GM19239 (cell line): ENCODE measurements at places on chromosomes 16 and 17.

DNA sequence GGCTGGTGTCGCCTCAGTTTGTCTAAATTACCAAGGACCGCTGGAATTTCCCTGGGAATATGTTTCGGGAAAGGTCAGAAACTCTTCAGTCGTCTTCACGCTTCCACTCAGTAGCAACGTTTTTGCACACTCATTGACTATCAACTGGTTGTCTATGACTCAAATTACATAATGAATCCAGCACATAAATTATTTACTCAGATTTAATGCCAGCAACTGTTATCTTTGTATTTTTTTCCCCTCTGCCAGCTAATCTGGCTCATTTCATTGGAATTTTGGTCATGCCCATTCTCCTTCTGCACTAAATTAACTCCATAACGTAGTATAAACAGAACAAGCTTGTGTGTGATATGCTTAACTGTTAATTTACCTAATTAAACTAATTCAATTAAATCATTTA is 372.7 kb upstream of the ZFHX3 start:
- no peak for DNase-seq

GRCh38 chr16:72927199-72928089 is 120.5 kb downstream of the ZFHX3 start:
- no peak for DNase-seq

DNA sequence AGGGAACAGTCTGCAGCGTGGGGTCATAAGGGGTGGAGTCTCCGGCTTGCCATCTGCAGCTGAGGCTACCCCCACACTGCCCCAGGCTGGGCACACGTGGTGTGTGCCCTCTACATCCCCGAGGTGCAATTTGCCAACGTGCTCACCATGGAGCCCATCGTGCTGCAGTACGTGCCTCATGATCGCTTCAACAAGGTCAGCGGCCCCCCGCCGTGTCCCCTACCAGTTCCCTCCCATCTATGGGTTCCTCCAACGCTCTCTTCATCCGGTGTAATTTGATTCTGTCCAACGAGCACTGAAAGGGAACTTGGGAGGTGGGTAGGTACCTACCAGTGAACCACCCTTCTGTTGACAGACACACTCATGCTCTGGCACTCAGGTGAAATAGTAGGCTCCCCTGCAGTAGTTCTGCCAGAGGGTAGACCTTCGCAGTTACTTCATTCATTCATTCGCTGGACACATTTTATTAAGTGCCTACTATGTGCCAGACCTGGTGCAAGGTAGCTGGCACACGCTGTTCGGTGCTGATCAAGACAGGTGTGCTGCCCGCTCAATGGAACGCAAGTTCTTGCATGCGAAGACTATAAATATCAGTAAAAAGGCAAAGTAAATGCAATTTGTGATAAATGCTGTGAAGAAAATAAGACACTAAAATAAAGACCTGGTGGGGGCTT is 2.7 kb downstream of the MLLT6 start:
- no peak for DNase-seq

DNA sequence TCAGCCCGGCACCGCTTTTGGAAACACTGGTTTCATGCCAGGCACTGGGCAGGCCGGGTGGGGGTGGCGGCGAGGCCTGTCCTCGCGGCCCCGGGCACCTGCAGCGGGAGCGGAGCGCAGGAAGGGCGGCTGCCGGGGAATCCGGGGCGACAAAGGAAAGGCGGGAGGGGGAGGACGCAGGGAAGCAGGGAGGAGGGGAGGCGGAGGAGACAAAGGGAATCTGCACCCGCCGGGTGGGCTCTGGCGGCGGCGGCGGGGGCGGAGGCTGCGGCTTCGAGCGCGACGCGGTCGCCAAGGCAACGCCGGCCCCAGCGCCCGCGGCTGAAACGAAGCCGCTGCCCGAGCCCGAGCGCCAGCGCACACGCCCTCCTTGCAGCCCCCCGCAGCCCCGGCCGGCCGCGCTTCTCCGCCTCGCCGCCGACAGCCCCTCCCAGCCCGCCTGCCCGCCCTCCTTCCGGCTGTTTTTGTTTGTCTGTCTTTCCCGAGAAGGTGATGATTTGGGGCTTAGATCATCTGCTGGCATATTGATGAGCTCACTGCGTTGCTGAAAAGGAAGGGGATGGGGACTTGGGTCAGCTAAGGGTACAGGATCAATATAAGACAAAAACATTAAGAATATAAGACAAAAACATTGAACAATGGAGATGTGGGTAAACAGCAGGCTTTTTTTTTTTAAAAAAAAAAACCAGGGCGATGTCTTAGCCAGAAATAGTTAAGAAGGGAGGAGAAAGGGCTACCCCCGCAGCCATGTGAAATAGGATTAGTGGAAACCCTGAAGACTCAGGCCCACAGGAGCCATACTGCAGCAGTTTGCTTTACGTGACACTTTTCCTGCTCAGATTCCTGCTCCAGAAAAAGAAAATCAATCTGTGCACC is 32.7 kb downstream of the CDK5R1 start:
- DNase-seq: no peak

DNA sequence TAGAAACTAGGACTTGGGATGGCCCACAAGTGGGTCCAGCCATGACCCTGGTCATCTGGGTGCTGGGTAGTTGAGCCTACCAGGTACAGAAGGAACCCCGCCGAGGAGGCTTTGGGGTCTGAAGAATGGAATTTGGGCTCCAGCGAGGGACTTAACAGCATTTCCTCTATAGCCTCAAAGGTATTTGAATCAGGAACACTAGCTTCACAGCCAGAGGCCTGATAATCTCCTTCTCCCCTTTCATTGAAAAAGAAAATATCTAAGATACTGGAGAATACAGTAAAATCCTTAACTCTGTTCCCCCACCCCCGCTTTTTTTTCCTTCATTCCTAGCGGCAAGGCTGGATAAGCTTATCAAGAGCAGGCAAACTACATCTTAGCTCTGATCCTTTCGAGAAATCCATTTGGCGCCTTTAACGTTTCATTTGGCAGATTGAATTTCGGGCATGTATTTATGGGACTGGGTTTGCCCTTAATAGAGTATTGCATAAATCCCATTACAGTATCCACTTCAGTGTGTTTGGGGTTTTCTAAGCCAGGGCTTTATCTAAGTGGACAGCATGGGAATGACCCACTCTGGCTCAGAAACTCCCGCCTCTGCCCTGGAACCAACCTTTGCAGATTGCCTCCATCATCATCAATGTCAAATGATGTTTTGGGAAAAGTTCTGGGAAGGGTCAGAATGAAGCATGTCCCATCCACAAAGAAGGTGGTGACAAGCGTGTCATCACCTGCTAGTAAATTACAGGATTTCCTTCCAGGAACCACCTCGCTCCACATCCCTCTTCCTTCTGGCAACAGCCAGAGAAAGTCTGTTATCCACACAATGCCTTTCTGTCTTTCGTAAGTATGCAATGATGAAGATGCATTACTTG is 36.9 kb downstream of the XYLT1 start:
- no peak for DNase-seq

- no peak for DNase-seq
Measured at GRCh38 chr16:2054543-2055245, 6.9 kb downstream of the TSC2 start.
